AML-193 (cell line): ENCODE measurements at places on chromosomes 3 and 15.

DNA sequence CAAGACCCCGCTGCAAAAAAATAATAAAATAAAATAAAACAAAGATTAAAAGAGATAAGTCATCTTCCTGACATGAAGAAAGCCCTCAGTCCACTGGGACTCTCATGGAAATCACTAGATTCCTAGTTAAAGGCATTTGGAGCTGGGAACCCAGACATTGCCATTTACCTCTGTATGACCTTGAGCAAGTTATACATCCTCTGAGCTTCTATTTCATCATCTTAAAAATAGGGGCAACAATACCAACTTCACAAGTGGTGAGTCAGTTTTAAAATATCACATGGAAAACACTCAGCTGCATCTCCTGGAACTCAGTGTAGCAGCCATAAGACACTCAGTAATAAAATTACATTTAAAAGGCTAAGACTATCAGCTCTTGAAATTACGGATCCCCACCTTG lies 334.8 kb downstream of the ERC2 start:
- DNase-seq: no peak

- DNase-seq: no peak
Observed at GRCh38 chr15:40407330-40407990, 1.9 kb downstream of the IVD start.

DNA sequence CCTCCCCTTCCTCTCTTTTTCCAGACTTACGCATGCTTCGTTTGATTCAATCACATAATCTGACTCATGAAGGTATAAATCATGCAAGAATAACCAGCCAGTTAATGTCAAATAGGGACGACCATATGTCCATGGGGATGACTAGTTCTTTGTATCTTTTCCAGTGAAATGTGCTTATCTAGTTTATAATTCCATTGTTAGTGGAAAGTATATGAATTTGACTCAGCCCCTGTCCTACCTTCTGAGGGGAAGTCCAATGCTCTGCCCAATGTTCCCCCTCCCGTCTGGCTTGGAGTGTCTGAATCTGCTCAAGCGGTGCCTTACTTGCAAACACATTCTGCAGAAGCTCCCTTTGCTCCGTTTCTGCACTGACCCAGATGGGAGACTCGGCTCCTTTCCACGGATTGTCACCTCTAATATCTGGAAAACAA lies 55.0 kb upstream of the EPHB3 start:
- no peak for DNase-seq

DNA sequence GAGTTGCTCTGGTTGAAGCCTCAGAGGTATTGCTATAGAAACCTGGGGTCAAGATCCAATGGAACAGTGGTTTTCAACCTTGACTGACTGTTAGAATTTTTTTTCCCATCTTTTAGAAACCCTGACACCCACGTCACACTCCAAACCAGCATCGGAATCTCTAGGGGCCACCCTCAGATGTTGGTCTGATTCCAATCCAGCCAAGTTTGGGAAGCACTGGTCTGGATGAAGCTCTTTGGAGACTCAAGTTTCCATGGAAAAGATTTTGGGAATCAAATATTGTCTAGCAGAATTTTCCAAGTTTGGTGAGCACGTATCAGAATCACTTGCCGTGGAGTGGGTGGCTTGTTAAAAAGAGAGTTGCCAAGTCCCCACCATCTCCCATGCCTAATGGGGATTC lies 103.8 kb downstream of the THSD4 start:
- DNase-seq: no peak

GRCh38 chr3:88311826-88312225 lies 162.1 kb downstream of the C3orf38 start:
- no peak for DNase-seq
